SW480 (cell line): ENCODE measurements at places on chromosomes 11 and 22.

GRCh38 chr11:86492370-86493010, 117.8 kb downstream of the CCDC81 start:
- no peak for DNase-seq

- no peak for DNase-seq
These were observed 534.3 kb upstream of the LARGE1 start for GRCh38 chr22:34454598-34454997.

DNA sequence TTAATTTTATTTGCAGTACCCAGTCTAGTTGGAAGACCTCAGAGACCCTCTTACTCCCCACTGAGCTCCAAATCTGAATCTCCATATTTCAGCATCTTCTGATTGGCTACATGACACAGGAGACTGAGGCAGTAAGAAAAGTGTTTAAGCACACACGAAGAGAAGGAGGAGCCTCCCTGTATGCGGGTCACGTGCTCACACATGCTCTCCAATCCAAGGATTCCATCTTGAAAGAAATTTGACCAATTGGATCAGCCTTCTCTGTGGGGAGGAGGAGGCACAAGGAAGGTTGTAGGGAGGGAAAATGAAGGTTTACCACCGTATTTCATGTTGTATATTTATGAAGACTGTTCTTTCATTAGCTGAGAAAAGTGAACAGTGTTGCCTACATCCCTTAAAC, 1.2 kb downstream of the OR6T1 start:
- no peak for DNase-seq

DNA sequence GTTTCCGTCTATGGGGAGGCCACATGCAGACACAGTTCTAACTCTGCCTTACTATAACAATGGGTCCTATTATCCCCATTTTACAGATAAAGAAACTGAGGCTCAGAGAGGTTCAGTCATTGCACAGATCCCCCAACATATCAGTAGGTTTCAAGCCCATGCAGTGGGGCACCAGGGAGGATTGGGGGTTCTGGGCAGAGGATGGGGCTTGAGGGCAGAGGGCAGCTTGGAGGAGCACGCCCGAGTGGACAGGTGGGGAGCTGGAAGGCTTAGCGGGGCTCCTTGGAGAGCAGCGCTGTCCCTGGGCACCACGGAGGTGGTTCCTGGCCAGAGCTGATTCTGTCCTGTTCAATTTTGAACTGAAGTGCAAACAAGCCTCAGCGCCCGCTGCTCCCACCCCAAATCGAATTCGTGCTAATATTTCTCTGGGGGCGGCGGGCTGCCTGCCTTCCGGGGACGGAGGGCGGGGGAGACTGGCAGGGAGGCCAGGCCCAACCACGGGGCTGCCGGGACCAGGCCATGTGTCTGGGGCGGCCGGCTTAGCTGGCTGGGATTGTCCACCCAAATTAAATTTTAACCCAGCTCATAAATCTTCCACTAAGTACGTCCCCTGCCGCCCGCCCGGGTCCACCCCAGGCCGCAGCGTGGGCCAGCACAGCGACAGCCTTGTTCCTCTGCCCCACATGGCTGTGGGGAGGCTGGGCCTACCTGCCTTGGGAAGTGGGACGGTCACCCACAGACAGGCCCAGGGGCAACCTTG, 49.4 kb downstream of the FLRT1 start:
- DNase-seq: peak; percentile 53

DNA sequence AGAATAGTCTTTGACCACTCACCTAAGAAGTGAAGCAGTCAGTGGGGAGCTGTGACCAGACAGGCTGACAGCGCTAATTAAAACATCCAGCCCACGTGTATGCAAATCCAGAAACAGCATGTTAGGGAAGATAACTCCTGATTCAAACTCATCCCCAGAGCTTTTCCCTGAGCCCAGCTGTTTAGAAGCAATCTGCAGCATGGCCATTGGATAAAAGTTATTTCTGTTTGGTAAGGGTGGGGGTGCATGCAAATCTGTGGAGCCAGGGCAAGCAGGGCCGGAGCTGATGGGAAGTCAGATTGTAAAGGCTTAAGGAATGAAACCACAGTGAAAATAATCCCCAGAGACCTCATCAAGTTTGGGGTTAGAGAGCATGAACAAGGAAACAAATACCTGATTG, 247.9 kb upstream of the KIRREL3 start:
- DNase-seq: no peak

DNA sequence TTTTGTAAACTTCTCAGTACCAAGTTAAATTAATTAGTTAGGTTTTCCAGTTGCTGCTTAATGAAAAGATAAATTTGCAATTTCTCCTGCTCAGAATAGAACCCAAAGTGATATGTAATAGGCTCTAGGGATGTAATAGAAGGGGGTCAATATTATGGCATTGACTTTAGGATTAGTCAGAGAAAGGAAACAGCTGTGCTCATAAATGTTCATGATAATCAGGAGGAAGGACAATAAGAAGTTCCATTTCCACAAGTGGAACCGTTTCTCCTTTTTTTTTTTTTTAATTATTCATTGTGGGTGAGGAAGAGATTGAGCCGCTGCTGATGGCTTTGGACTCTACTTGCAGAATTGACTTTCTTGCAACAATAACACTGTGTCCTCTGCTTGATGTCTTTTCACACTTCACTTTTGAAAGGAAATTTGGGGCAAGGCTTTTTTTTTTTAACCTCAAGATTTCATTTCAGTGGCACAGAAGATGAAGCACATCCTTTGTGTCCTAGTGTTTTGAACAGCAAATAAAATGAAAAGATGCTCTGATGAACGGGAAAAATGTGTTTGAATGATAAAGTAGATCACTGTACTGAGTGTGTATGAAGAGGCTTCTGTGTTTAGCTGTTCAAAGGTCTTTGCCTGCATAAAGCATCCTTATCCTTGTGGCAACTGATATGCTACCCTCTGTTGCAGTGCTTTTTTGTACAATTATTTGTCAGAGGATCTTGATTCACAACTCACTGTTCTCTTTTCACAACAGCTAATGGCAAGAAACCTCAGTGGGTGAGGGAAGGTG, 62.4 kb downstream of the GAS2 start:
- DNase-seq: no peak

- peak; percentile 58 for DNase-seq
These were observed 59.5 kb downstream of the CDKN1C start for GRCh38 chr11:2825889-2826678.

DNA sequence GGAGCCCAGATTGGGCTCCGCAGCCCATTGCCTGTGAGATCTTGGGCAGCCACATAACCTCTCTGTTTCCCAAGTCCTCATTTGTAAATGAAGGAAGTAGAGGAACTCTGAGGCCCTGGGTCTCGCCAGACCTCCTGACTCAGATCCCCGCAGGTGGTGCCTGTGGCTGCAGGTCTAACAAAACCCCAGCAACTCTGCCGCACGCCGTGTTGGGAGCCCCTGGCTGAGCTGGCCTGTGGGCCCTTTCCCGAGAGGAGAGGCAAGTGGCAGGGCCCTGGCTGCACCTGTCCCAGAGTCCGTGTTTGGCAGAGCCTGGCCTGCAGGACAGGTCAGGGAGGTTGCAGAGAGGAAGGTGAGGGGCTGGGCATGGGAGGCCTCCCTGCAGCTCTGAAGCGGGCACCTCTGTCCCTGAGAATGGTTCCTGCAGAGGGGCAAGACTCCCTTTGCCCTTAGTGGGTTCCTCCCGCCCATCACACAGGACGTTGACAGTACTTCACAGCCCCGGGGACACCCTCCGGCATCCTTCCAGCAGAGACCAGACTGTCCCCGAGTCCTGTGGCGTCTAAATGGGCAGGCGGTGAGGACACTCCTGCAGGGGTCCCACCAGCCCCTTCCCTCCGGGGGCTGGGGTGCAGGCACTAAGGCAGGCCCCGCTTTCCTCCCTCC, 67.7 kb downstream of the ARHGAP8 start:
- DNase-seq: no peak

- no peak for DNase-seq
These were observed 34.1 kb upstream of the JAM3 start for GRCh38 chr11:134034496-134035381.

- DNase-seq: no peak
These were observed 62.4 kb upstream of the ZBED5 start for GRCh38 chr11:10920205-10920604.

DNA sequence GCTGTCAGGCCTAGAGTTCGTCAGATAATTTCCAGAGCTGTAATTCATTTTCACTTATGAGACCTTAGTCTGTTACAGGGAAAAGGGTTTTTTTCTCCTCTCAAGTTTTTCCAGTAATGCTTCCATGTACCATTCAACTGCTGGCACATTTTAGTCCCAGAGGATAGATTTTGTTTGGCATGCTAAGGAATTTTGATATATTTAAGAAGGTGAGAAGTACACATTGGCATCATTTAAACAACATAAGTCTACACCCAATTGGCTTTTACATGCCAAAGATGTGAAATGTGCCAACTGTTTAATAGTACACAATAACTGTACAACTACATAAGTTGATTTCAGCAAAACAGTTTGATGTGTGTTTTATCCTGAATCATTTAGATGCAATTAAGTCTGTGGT, 71.0 kb downstream of the PAX6 start:
- DNase-seq: no peak

- no peak for DNase-seq
These were observed 43.2 kb downstream of the NRXN2 start for GRCh38 chr11:64679846-64680245.

DNA sequence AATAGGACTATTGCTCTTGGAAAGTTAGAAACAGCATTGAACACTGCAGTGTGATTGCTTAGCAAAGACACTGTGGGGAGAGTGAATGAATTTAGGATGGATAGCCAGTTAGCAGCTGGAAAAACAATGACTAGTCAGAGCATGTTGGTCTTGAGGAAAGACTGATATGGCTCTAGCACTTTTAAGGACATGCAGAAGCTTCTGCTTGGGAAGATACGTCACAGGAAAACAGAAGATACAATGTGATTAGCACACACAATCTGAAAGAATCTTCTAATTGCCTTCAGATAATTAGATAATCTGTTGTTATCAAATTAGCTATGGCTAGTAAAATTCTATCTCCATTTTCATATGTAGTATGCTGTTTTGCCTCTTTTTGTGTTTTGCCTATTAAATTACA, 530.7 kb upstream of the CHORDC1 start:
- DNase-seq: no peak

- peak; percentile 11 for DNase-seq
These were observed 14.0 kb downstream of the NOX4 start for GRCh38 chr11:89477175-89477574.

GRCh38 chr11:126348806-126349582, 6.5 kb upstream of the ST3GAL4 start:
- no peak for DNase-seq

- no peak for DNase-seq
These were observed 64.7 kb downstream of the MPPED2 start for GRCh38 chr11:30521297-30522071.

- DNase-seq: no peak
These were observed 717 bp downstream of the OSM start for GRCh38 chr22:30265823-30266444.

GRCh38 chr11:19511413-19512183, 201.0 kb upstream of the NAV2 start:
- peak; percentile 40 for DNase-seq

DNA sequence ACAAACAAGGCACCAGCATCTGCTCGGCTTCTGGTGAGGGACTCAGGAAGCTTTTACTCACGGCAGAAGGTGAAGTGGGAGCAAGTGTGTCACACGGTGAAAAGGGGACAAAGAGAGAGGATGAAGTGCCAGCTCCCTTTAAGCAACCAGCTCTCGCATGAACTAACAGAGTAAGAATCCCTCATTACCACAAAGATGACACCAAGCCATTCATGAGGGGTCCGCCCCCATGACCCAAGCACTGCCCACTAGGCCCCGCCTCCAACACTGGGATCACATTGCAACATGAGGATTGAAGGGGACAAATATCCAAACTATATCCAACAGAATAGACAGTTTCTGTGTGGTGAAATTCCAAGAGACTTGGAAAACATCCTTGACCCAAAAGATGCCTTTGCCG, 198.2 kb upstream of the POU2AF2 start:
- DNase-seq: peak; percentile 19

GRCh38 chr11:115974703-115975102, 470.5 kb upstream of the CADM1 start:
- no peak for DNase-seq

DNA sequence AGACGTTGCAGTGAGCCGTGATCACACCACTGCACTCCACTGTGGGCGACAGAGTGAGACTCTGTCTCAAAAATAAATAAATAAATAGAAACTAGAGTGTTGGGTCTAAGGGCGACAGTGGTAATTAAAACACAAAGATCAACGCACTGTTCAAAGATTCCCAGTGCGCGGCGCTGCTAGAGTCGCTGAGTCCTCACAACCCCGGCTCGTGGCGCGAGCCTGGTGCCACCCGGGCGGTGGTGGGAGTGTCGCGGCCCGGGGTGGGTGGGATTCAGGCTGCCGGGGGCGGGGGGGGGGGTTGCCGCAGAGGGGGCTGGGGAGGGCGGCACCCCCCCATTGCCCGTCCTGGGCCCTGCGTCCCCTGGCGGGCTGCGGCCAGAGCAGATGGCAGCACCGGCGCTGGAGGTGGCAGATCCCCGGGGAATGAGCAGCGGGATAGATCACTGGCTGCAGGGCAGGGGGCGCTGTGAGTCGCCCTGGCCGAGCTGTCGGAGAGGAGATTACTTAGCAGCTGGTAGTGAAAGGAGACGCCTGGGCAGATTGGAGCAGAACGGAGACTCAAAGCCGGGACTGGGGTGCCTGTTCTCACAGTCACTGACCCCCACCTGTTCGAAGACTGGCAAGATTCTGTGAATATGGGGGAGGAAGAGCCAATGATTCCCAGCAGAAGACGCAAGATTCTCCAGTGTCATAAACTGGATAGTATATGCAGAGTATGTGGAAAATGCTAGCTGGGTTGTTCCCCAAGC, 30.2 kb upstream of the APOBEC3A start:
- DNase-seq: peak; percentile 85

- peak; percentile 67 for DNase-seq
These were observed 2.0 kb upstream of the KRTAP5-10 start for GRCh38 chr11:71563406-71563805.

GRCh38 chr11:72238492-72239312, 5.3 kb downstream of the PHOX2A start:
- no peak for DNase-seq

DNA sequence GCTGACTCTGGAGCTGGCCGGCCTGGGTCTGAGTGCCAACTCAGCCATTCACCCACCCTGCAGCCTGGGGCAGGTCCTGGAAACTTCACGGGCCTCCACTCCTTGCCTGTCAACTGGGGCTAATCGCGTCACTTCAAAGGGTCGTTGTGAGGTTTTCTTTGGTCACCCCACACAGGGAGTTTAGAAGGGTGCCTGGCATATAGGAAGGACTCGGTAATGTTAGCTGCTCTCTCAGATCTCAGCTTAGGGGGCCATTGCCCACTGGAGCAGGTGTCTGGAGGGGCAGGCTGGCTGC, 7.3 kb downstream of the INCENP start:
- DNase-seq: no peak

DNA sequence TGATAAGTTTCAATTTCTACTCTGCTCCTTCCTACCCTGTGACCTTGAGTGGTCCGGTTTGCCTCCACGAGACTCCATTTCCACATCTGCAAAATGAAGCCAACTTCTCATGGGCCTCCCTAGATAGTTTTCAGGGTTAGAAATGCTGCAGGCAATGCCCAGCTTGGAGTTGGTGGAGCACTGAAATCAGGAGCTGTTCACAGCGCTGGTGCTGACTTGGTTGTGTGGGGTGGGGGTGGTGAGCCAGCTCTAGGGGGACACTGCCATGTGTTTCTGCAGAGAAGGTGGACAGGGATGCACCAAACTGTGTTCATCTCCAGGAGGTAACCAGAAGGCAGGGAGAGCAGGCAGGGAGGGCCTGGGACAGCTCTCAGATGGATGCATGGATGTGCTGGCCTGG, 37.0 kb downstream of the SGSM1 start:
- no peak for DNase-seq
